Stimulated activated CD4-positive, alpha-beta T cell treated with anti-CD3 and anti-CD28 coated beads, Interleukin-12 subunit alpha, Interleukin-12 subunit beta, amount 100 ng/mL, for 24 hours (primary cell): ENCODE measurements at places on chromosomes 2 and 18.

- DNase-seq: no peak
These were observed 7.3 kb downstream of the RPS27A start for GRCh38 chr2:55239656-55240222.

DNA sequence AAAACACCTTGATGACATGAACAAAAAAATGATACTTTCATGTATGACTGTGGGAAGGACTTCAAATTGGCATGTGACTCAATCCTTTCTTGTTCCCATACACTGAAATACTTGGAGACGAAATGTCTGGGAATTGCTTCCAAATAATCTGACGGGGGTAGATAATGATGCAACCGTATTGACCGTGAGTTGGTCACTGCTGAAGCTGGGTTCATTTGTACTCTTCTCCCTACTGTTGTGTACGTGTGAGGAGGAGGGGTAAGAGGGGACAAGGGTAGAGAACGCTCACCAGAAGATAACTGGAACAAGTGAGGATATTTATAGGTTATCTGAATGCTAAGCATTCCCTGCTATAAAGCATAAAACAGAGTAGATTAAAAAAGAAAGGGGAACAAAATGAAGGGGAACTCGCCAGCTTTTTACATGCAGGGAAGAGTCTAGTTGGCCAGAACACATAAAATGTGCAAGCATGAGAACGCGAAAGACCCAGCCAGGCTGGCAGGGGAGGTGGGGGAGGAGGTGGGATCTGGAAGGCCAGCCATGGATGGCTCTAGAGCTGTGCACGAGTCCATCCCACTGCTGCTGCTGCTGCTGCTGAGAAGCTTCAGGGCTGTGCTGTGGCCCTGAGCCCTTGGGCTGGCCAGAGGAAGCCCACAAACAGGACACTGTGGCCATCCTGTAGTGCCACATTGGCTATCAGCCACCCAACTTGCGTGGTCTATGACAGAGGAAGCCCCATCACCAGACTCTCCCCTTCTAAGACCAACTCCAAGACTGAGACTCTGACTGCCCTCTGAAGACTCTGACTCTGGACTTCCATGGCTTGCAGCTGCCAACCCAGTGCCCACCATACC lies 15.2 kb upstream of the CETN1 start:
- no peak for DNase-seq

- no peak for DNase-seq
These were observed 11.6 kb downstream of the HNRNPLL start for GRCh38 chr2:38591152-38591551.

GRCh38 chr2:56314796-56315195 lies 131.0 kb downstream of the CCDC85A start:
- no peak for DNase-seq

GRCh38 chr2:195819276-195819675 lies 162.2 kb downstream of the SLC39A10 start:
- no peak for DNase-seq

- no peak for DNase-seq
These were observed 456.9 kb upstream of the TNP1 start for GRCh38 chr2:217316743-217317142.

GRCh38 chr2:4576075-4576474 lies 872.7 kb downstream of the DCDC2C start:
- DNase-seq: no peak

GRCh38 chr2:42545841-42546390 lies 22.5 kb upstream of the MTA3 start:
- no peak for DNase-seq

- no peak for DNase-seq
These were observed 1265.0 kb downstream of the LRP1B start for GRCh38 chr2:140865837-140866236.

DNA sequence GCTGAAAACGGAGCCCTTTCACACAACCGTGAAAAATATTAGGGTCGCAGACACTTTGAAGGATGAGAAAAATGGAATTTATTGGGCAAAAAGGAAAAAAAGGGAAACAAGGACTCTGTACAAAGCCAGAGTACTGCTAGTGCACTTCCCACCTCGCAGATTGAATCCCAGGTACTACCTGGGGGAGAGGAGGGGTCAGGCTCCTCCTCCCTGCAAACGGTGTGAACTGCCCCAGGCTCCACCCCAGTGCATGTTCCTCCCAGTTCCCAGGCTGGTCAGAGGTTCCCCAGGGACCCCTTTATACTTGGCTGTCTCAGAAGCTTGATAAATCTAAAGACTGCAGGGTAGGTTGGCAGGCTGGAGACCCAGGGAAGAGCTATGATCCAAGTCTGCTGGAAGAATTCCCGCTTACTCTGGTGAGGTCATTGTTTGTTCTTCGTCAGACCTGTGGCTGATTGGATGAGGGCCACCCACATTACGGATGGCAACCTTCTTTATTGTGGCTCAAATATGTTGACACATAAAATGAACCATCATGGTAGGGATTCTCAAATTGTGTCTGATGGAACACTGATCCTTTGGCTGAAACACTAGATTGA lies 290.4 kb upstream of the POU3F3 start:
- no peak for DNase-seq

DNA sequence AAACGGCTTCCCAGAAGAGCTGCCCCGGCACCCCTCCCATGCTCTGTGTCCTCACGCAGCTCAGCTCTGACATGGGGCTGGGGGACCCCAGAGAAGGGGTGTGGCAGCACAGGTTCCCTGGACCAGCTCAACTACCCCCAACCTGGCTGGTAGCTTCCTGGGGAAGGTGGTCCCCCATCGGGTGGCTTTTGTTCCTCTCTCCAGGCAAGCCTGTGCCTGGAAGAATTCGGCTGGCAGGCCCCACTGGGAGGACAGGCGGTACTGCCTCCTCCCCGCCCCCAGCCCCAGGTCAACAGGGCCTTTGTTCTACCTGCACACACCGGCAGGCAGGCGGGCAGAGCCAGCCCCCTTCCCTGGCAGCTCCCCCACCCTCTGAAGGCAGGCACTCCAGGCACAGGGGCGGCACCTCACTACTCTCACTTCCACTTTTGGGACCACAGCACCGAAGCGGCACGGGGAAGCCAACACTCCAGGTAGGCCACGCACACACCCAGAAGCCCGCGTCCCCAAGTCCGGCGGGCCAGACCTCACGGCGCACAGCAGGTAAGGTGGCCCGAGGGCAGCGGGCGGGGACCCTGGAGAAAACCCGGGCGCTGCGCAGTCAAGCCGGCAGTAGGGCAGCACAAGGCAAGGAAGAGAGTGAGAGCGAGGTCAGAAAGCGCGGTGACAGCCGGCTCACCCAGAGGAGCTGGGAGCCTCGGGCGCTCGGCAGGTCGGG lies 1.3 kb downstream of the HS6ST1 start:
- DNase-seq: no peak

GRCh38 chr2:14424478-14425390 lies 207.8 kb upstream of the LRATD1 start:
- DNase-seq: no peak

GRCh38 chr18:1806884-1807615 lies 764.3 kb downstream of the METTL4 start:
- DNase-seq: no peak

GRCh38 chr2:42339191-42339912 lies 21.7 kb downstream of the COX7A2L start:
- no peak for DNase-seq

DNA sequence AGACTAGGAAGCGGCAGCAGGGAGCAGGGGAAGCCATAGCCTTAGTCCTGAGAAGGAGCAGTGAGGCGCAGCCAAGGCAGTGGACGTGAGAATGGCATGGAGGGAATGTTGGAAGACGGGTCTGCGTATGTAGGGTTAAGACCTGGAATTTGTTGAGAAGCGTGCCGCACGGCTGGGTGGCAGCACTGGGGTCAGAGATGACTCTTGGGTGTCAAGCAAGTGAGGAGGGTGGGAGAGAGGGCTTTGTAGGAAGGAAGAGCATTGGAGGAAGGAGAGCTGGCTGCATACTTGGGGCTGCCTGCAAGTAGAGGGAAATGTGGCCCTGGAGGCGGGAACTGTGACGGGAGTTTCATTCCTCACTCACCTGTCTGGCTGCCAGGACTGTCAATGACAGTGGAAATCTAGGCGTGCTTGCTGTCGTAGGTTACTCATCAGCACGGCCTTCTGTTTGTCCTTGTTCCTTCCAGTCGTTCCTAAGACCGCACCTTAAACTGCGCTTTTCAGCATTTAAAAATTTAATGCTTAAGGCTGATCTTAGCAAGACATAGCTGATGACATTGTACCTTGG lies 108.0 kb downstream of the ITGB1BP1 start:
- no peak for DNase-seq
